ENCODE measurements at places on chromosomes 12 and 14.

DNA sequence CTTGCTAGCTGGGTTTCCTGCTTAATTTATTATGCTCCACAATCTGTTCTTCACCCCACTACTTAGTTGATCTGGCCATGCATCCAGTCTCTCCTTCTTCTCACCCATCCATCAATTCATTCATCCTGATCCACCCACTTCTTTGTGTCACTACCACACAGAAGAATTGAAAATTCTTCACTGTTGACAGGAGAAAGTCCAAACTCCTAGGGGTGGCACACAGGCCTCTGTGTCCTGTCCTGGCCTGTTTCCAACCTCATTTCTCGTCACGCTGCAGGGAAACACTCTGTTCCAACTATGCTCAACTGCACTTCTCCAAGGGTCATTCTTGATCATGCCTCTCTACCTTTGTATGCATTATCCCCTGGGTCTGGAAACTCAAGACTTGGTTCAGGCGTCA, 10.6 kb upstream of the KRT83 start:
- no peaks in the 10 kb centered on the region for H3K36me3 ChIP-seq
- peaks cover 16% of the 10 kb centered on the region for H3K4me1 ChIP-seq
- H3K4me3 ChIP-seq = no peak overlapping the region
- no peak overlapping the region for H3K27ac ChIP-seq
- DNase-seq = no peak

- no peak overlapping the region for H3K4me3 ChIP-seq
- H3K4me1 ChIP-seq = peaks cover 20% of the 10 kb centered on the region
- no peaks in the 10 kb centered on the region for H3K36me3 ChIP-seq
- no peak for DNase-seq
- H3K27ac ChIP-seq = no peak overlapping the region
Observed at GRCh38 chr14:52266179-52266578, 1.3 kb upstream of the PTGDR start.

DNA sequence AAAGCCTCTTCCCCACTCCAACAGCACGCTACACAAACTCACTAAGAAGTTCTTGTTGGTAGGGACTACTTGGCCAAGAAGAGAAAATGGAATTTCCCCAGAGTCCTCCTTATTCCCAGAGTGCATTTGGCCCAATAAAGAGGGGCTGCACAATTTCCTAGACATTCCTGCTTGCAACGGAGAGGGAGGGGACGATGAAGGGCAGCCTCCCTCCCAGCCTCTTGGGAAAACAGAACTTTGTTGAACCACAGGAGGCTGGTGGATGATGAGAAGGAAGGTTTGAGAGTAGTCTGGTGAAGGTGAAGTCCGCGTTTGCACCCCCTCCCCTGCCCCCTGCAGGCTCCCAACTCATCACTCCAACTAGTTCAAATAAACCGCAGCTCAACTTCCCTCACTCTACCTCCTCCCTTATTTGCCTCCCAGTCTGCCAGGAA, 19.1 kb upstream of the TBX3 start:
- no peaks in the 10 kb centered on the region for H3K36me3 ChIP-seq
- no peak overlapping the region for H3K4me3 ChIP-seq
- H3K27me3 ChIP-seq = peaks cover 53% of the 10 kb centered on the region

DNA sequence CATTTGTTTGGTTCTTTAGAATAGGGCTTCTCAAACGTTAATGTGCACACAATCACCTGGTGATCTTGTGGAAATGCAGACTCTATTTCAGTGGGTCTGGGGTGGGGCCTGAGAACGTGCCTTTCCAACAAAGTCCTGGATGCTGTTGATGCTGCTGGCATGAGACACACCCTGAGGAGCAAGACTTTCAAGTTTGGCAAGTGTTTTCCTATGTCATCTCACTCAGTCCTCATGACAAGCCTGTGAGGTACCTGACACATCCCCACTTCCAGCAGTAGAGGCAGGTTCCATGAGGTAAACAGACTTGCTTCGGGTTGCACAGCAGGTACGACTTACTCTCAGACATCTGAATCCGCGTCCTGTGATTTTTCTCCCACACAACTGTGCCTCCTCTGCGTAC, 147.1 kb downstream of the MYRFL start:
- no peaks in the 10 kb centered on the region for H3K4me1 ChIP-seq
- H3K27me3 ChIP-seq = peaks cover 5% of the 10 kb centered on the region
- H3K27ac ChIP-seq = no peak overlapping the region
- no peak overlapping the region for H3K4me3 ChIP-seq
- DNase-seq = no peak

- no peak overlapping the region for H3K27ac ChIP-seq
- H3K4me3 ChIP-seq = no peak overlapping the region
- H3K27me3 ChIP-seq = no peaks in the 10 kb centered on the region
- no peaks in the 10 kb centered on the region for H3K4me1 ChIP-seq
- no peak for DNase-seq
- H3K36me3 ChIP-seq = no peaks in the 10 kb centered on the region
Observed at GRCh38 chr14:100691395-100692056, 35.2 kb upstream of the DLK1 start.

DNA sequence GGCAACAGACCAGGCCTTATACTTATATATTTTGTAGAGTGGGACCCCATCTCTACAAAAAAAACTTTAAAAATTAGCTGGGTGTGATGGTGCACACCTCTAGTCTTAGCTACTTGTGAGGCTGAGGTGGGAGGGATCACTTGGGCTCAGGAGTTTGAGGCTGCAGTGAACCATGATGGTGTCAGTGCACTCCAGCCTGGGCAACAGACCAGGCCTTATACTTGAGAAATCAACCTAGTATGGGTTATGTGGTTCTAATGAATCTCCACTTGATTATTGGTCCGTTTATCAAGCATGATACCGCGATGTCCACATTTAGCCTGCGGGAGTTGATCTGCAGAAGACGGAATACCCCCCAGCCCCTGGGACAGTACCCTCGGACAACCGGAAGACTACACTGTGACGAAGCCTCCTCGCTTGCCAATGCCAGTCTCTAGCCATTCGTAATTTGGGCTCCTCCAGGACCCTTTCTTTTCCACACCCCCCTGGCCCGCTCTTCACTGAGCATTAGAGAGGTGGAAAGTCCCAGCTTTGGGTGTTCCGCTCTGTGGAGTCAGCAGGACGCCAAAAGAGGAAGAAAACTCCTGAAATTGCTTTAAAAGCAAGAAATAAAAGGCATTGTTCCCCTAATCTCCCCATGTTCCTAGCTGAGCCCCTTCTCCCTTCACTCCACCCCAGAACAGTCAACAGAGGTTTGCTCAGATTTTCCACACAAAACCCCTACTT, 19.4 kb downstream of the LTBP2 start:
- H3K4me1 ChIP-seq = no peaks in the 10 kb centered on the region
- no peak for DNase-seq
- H3K27me3 ChIP-seq = no peaks in the 10 kb centered on the region
- H3K27ac ChIP-seq = no peak overlapping the region
- no peak overlapping the region for H3K4me3 ChIP-seq

- peaks cover 15% of the 10 kb centered on the region for H3K36me3 ChIP-seq
- no peak for DNase-seq
- no peaks in the 10 kb centered on the region for H3K27me3 ChIP-seq
- peak overlapping the region; percentile 22 for H3K4me3 ChIP-seq
- H3K27ac ChIP-seq = no peak overlapping the region
Observed at GRCh38 chr12:42236017-42236416, 2.0 kb downstream of the YAF2 start.

DNA sequence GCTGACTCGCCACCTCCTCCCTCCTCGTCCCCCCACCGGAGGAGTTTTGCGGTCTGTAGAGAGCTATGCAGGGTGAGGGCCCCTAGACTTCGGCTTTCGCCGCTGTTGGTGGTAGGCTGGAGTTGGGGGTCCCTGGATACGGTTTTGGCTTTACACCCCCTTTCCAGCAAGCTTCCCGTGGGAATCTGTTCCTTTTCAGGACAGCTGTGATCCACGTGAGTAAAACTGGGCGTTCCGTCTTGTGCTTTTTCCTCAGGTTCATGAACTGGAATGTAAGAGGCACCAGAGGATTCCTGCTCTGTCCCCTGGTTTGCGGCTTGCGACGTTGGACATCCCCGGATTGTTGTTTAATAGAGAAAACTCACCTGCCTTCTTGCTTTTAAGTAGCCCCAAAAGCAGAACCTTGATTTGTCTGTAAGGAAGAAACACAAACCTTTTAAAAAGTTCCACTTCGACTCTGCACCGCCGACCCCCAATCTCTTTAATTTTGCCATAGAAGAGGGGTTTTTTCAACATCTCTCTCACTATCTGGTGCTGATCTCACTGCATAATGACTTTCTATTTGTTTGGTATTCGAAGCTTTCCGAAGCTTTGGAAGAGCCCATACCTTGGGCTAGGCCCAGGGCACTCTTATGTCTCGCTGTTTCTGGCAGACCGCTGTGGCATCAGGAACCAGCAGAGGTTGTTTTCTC, 490 bp downstream of the PRORP start:
- peak; percentile 25 for DNase-seq
- H3K36me3 ChIP-seq = peaks cover 32% of the 10 kb centered on the region
- H3K4me1 ChIP-seq = peaks cover 65% of the 10 kb centered on the region
- H3K27ac ChIP-seq = peak overlapping the region; percentile 99

DNA sequence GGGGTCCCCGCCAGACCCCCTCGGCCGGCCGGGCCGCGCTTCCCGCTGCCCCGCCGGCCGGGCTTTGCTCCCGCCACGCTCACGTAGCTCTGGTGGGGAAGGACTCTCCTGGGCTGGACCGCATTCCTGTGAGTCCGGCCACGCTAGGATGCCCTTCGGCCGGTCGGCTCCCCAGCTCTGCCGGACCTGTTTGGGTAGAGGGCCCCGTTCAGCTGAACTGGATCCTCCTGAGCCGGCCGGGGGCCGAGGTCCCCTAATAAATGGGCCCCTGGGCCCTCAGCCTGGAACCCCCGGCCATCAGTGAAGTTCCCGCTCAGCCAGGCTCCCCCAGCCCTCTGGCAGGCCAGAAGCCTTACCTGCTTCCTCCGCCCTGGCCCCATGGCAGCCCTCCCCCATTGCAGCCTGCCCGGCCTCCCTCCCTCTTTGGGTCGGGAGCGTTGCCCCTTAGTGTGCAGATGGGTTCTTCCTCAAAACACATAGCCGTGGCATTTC, 593 bp downstream of the UNC119B start:
- H3K36me3 ChIP-seq = peaks cover 20% of the 10 kb centered on the region
- peak overlapping the region; percentile 86 for H3K4me3 ChIP-seq
- peak overlapping the region; percentile 82 for H3K27ac ChIP-seq

DNA sequence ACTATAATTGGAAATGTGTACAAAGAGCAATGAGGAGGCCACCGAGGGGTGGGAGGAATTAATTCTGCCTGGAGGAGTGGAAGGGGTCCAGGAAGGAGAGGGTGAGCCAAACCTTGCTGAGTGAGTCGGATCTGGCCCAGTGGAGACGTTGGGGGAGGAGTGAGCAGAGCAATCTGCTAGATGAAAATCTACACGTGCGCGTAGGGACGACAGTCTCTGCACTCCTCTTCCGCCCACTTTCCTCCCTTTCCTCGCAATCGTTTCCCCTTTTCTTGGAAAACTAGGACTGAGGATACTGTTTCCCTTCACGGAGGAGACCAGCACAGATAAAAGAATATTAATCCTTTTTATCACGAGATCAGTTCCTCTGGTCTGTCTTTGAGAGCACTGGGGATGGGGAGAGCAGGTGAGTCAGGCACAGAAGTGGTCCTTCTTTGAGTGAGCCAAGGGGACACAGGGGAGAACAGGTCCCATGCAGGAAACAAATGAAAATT, 2.9 kb upstream of the NAB2 start:
- H3K27ac ChIP-seq = peak overlapping the region; percentile 97
- DNase-seq = peak; percentile 74
- peak overlapping the region; percentile 93 for H3K4me3 ChIP-seq
- H3K4me1 ChIP-seq = peaks cover 42% of the 10 kb centered on the region
- peaks cover 22% of the 10 kb centered on the region for H3K36me3 ChIP-seq
- no peaks in the 10 kb centered on the region for H3K27me3 ChIP-seq

- H3K4me1 ChIP-seq = no peaks in the 10 kb centered on the region
- no peak overlapping the region for H3K4me3 ChIP-seq
- H3K36me3 ChIP-seq = no peaks in the 10 kb centered on the region
- H3K27me3 ChIP-seq = peaks cover 26% of the 10 kb centered on the region
- H3K27ac ChIP-seq = no peak overlapping the region
- DNase-seq = no peak
Observed at GRCh38 chr14:56552615-56553014, 27.0 kb upstream of the TMEM260 start.

DNA sequence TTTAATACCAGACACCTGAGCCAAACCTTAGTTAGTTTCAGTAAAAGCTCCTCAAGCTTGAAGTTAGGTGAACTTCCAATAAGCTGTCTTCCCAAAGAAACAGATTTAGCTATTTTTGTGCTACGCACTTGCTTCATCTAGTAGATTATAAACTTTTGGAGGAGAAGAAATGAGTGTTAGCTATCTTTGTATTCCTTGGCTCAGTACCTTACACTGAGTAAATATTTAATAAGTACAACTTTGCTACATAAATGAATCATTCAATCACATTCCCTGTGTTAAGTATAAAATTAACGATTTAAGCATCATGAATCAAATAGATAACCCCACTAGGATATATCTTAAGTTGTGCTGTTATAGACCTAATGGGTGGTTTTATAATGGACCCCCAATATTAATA, 307.0 kb downstream of the PCNX1 start:
- no peak for DNase-seq
- peaks cover 18% of the 10 kb centered on the region for H3K4me1 ChIP-seq
- no peaks in the 10 kb centered on the region for H3K27me3 ChIP-seq
- H3K27ac ChIP-seq = no peak overlapping the region
- H3K36me3 ChIP-seq = peaks cover 6% of the 10 kb centered on the region

GRCh38 chr12:78392918-78393317, 471.7 kb upstream of the SYT1 start:
- H3K4me1 ChIP-seq = no peaks in the 10 kb centered on the region
- H3K27me3 ChIP-seq = no peaks in the 10 kb centered on the region
- no peak overlapping the region for H3K4me3 ChIP-seq
- no peak for DNase-seq
- H3K36me3 ChIP-seq = no peaks in the 10 kb centered on the region
